Muscle of arm (tissue), 14 donors: ENCODE measurements at places on chromosomes 7 and 10.
A peak's percentile ranks its signal among the peaks of the same experiment; 100 is the strongest.

DNA sequence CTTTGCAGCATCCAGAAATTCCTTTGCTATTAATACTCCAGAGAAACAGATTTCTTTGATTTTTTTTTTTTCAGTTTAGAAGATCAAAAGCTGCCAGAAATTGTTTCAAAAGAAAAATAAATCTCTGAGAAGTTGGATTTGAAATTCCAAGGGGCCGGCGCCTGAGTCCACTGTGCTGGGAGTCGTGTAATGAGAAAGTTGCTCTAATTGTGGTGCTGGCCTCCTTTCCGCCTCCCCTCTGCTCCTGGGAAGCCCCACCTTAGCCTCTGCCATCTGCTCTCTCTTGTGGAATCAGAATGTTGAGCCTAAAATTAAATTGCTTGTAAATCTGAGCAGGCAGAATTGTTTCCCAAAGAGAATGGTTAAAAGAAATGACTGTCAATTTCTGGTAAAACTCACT, 93.3 kb downstream of the EMX2 start:
- no peak for DNase-seq

DNA sequence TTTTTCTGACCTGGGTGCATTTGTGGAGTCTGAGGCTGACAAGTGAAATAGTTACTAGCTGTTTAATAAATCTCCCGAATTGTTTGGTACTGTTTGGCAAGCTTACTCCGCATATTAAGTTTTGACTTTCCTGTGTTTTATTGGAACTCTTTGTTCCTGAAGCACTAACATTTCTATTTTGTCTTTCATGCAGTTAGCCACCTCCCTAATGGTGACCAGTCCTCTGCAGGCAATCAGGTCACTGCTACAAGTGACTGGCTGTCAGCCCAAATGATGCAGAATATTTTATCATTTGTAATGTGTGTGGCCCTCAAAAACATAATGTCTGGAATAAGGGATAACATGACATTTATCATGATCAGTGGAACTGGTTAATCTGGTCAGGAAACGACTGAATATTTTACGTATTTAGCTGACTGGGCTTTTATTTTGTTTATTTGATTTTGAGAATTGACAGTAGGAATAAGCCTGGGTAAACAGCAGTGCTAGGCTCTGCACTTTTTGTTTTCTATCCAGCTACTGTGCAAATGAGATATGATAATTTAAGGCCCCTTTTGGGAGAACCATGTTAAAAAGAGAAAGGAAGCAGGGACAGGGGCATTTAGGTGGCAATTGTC, 82.9 kb downstream of the ST7 start:
- no peak for DNase-seq

DNA sequence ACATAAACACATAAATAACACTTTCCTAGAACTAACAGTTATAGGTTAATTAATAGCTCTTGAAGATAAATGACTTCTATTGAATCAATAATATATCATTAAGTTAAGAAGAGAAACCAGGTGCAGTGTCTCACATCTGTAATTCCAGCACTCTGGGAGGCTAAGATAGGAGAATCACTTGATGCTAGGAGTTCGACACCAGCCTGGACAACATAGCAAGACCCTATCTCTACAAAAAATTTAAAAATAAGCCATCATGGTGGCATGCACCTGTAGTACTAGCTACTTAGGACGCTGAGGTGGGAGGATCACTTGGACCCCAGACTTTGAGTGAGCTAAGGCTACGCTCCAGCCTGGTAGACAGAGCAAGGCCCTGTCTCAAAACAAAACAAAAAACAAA, 38.8 kb downstream of the AKR1D1 start:
- DNase-seq = no peak

GRCh38 chr10:34134602-34135001, 680.5 kb downstream of the PARD3 start:
- DNase-seq = no peak

DNA sequence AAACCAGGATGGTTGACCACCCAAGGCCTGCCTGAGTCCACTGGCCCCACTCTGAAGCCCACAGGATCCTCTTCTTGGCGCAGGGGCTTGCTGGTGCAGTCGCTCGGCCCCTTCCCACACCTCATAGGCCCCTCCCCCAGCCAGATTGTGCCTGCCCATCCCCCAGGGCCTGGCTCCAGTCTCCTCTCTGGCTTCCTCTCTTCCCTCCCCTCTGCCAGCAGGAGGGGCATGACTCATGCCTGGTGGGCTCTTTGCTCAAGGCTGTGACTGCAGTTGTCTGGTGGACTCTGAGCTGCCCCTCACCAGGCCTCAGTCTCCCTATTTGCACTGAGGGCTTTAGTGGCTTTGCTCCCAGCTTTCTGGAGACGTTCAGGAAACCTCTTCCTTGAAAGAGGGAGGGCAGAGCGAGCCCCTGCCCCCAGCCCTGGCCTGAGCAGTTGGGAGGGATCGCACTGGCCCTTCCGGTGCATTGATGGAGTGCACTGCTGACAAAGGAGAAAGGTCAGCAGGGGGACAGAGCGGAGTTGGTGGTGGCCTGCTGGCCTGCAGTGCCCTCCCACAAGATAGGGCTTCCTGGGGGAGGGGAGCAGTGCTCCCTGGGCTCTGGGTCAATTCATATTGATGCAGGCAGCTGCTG, 60.7 kb downstream of the ZMIZ1 start:
- DNase-seq = no peak

DNA sequence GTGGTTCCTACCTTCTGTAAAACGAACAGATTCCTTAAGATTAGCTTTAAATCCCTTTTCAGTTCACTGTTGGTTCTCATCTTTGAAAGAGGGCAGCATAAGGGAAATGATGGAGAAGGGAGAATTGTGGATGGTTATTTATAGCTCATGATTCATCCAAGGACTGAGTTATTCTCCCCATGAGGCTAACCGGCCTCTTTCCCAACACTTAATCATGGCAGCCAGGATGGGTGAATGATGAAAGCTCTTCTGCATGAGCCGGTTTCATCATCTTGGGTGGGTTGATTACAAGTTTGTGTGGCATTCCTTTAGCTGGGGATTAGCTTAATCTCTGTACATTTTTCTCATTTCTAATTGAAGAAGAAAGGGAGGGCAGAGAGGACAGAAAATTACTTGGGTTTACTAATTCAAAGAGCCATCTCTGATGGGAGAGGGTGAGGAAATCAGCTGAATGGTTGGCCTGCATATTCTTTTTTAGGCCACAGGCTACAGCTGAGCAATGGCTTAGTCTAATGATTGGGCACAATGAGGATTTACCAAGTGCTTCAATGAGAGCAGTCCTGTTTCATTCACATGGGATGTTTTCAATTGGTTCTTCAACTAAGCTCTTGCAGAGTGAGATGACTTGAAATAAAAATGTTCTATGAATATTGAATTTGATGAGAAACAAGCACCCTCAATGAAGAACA, 250.0 kb downstream of the BMPER start:
- no peak for DNase-seq

DNA sequence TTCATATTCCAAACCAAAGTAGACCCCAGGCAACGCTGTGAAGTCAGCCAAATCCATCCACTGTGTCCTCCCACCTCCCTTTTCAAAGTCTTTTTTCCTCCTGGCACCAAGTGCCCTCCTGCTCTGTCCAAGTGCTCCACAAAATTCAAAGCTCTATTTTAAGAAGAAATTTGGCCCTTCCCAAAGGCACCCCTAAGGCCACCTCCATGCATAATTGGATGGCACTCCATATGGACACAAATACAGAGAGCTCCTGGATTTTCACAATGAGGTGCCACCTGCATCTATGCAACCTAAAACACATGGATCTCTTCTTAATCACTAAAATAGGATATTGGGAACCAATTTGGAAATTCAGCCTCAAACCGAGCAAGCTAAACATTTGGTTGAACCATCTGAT, 121.6 kb downstream of the RELN start:
- no peak for DNase-seq

GRCh38 chr10:86943316-86944030, 13.9 kb downstream of the MMRN2 start:
- DNase-seq = no peak

DNA sequence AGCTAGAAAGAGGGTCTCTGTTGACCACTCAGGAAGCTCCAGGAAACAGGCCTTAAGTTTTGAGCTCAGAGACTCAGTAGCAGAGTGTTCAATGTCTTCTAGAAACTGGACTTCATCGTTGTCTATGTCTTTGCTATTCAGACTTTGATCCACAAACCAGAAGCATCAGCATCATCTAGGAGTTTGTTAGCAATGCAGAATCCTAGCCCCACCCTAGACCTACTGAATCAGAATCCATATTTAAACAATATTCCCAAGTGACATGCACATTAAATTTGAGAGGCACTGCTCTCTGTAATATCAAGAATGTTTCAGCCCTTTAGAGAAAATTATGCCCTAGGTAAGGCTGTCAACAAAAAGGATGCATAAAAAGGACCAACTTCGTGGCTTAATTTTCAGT, 12.9 kb upstream of the OGDHL start:
- no peak for DNase-seq

GRCh38 chr10:13349463-13350274, 1.6 kb upstream of the SEPHS1 start:
- DNase-seq = peak; percentile 73

DNA sequence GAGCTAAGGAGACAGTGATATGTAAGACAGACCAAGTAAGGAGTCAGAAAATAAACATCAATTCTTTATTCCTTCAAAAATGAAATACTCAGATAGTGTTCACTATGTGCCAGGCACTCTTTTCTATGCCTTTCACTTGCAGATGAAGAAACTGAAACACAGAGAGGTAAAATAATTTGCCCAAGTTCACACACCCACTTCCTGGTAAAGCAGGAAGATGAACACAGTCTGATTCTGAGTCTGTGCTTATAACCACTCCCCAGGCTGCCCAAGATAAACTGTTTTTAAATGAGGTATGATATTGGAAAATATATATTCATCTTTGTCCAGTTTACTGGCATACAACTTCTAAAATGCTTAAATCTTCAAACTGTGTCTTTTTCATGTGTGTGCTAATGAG, 294.4 kb upstream of the NPVF start:
- DNase-seq = no peak

DNA sequence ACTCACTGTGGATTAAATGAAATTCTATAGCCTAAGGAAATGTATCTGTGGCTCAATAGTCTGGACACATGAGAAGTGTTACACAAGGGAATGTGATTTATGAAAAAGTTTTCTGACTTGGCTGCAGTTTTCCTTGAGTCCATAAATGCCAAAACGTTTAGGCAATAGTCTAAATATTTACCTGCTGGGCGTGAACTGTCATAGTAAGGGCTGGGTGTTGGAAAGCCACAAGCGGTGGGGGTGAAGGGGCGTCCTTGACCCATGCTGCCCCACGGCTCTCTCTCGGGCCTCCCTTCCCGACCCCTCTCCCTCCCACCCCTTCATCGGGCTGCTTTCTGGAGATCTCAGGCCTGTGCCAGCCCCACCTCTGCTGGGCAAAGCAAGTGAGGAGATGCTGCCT, 223.7 kb downstream of the BUB3 start:
- DNase-seq = no peak

DNA sequence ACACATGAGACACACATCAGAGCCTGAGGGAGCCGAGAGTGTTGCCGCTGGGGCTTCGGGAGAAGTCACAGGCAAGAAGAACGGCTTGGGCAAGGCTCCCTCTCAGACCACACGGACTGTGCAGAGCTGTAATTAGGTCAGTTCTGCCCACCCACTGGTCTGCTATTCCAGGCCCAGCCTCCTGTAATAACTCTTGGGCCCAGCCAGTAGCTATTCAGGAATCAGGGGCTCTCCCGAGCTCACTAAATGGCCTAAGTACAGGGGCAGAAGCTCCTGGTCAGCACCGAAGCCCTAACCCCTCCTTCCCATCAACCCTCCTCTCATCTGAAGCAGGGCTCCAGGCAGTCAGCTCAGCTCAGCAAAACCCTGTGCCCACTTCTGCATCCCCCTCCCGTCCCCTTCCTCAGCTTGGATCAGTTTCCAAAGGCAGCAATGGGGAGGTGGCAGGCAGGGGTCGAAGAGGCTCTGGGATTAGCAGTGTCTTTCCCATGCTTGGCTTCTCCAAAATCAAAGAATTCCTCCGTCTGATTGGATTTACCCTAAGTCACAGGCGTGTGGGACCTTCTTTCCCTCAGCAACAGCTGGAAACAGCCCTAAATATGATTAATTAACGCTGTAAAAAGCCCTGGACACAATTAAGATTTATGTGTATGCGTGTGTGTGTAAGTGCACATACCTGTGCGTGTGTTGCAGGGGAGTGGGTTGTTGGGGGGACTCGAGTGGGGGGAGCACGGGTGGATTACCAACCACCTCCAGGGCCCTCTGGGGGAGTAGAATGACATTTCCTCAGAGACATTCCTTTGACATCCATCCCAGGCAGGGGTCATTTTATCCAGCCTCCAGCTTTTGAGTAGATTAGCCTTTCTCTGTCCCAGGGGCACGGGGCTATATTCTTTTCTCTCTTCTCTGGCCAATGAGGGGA, 48.4 kb upstream of the BTRC start:
- DNase-seq = no peak

GRCh38 chr10:126094537-126094936, 198.2 kb downstream of the FANK1 start:
- DNase-seq = no peak

DNA sequence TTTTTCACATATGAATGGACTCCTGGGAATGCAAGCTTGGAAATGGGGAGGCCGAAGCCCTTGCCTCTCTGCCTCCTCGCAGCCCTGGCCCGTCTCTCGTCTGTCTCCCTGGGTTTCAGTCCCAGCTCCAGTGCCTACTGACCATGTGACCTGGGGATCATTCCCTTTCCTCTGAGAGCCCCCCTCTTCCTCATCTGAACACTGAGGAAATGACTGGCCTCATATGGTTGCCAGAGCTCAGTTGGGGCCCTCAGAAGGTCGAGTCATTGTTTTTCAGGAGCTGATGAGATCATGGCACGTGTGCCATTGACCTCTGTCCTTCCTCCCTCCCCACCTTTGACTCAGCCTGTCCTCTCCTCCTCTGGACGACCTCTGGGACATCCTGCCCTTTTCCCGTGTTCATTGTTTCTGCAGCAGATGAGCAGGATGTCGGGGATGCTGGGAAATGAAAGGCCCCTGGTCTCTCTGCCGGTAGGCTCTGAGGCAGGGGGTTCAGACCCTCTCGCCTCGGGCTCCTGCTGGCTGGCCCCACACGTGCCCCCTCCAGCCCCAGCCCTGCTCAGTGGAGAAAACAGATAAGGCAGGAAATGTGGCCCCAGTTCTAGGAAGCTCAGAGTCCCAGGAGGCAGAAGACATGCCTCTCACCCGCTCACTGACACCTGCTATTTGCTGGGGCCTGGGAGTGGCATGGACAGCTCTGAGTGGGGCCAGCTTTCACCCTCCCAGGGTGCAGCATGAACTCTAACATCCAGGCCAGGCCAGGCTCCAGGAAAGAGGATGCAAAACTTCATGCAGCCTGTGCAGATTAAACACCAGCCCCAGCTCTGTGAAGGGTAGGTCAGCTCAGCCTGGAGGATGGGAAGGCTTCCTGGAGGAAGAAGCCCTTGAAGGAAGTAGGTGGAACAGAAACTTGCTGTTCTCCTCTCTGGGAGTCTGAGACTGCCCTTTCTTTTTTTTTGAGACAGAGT, 8.3 kb upstream of the PPP1R35 start:
- no peak for DNase-seq

GRCh38 chr7:23710000-23710399, at the start of gene STK31:
TSS of gene STK31 (plus strand) at chr7:23710219. CDS start at chr7:23710286, 67 bp downstream.
- no peak for DNase-seq
